ENCODE measurements at places on chromosomes 2 and 18.

GRCh38 chr2:167572883-167573619 lies 674.3 kb downstream of the STK39 start:
- DNase-seq, result no peak

DNA sequence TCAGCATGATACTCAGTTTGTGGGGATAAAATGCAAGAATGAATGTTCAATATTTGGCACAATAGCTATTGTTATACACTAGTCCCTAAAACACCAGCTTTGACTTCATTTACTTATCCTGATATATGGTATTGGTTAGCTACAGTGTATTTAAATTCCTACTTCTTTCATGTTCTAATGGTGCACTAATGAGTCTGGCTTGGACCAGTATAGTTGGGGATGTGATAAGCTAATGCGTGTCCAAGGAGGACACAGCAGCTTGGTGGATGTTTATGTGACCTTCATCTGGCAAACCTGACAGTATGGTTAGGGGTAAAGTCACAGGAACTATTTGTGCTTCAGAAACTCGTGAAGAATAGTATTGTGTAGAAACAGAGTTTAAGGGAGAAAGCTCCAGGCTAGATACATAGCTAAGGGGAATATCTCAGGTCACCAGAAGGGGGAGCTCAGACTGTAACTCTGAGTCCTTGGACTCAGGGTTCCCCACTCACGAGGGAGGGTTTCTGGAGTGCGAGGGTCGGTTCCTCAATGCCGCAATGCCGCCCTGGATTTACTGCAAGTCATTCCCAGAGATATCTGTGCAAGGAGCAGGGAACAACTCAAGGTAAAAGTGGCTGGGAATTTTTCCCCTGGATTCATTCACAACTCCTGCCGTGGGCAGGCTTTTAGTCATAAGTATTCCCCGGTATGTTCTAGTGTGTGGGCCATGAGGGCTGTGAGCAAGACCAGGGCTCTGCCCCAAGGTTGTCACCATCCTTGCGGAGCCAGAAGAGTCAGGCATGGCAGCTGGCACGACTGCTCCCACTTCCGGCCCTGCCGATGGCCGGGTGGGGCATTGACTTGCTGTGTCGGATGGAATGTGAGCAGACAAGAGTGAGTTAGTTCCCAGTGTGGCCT lies 14.5 kb downstream of the IL1R2 start:
- DNase-seq, result no peak

- no peak for DNase-seq
These were observed 906.0 kb upstream of the CHAC2 start for GRCh38 chr2:52861596-52861995.

DNA sequence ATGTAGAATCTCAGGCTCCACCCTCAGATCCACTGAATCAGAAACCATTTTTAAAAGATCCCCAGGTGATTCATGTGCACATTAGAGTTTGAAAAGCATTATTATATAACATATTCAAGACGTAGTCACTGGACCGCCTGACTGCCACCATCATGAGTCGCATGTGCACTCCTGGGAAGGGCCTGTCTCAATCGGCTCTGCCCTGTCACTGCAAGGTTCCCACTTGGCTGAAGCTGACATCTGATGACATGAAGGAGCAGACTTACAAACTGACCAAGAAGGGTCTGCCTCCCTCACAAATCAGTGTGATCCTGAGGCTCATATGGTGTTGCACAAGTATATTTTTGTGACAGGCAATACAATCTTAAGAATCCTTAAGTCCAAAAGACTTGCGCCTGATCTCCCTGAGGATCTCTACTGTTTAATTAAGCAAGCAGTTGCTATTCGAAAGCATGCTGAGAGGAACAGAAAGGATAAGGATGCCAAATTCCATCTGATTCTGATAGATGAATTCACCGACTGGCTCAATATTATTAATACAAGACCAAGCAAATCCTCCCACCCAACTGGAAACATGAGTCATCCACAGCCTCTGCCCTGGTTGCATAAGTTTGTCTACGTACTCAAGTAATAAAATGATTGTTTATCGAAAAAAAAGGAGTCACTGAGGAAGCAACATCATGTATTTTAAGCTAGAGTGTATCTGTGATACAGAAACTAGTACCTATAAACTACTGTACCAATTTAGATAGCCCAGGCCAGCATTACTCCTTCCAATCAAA lies 26.2 kb downstream of the ATAD2B start:
- DNase-seq, result no peak

GRCh38 chr18:75489493-75490190 lies 62.1 kb upstream of the SMIM21 start:
- DNase-seq, result no peak

GRCh38 chr2:68862889-68863288 lies 8.3 kb downstream of the BMP10 start:
- DNase-seq, result no peak

DNA sequence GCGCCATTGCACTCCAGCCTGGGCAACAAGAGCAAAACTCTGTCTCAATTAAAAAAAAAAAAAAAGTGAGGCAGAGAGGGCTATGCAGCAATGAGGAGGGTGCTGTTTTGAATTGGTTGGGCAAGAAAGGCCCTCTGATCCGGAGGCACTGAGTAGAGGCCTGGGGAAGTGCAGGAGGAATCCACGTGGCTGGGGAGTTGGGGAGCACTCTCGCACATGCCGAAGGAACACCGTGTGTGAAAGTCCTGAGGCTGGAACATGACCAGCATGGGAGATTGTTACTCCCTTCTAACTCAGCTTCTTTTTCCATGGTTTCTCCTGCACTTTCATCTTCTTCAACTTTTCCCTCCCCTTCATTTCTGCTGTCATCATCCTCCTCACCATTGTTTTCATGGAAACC lies 347.9 kb upstream of the HS6ST1 start:
- no peak for DNase-seq

DNA sequence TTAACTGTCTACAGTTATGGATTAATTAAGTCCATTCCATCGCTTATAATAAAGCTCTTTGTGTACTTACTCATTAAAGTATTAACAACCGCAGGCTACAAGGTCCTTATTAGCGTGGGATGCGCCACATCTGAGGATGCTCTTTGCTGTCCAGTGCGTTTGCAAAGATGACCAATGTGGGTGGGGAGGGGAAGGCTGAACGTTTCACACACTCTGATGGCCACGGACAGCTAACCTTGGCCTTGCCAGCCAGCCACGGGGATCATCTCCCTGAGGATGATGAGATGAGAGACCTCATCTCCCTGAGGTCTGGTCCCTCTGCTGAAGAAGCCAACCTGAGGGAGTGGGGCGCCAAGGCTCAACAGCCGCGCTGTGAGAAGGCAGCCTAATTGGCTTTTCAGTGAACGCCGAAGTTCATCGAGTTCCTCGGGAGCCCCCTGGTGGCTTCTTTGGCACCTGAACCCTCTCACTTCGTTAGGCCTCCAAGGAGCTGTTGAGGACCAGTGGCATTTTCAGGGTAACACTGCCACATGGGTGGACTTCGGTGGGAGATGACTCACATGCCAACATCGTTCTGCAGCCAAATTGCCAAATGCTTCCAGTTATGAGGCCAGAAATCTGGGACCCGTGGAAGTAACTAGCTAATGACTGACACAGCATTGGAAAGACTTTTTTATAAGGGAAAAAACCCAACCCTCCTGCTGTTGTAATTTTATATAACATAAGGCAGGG lies 69.3 kb upstream of the SEC11C start:
- DNase-seq, result no peak

DNA sequence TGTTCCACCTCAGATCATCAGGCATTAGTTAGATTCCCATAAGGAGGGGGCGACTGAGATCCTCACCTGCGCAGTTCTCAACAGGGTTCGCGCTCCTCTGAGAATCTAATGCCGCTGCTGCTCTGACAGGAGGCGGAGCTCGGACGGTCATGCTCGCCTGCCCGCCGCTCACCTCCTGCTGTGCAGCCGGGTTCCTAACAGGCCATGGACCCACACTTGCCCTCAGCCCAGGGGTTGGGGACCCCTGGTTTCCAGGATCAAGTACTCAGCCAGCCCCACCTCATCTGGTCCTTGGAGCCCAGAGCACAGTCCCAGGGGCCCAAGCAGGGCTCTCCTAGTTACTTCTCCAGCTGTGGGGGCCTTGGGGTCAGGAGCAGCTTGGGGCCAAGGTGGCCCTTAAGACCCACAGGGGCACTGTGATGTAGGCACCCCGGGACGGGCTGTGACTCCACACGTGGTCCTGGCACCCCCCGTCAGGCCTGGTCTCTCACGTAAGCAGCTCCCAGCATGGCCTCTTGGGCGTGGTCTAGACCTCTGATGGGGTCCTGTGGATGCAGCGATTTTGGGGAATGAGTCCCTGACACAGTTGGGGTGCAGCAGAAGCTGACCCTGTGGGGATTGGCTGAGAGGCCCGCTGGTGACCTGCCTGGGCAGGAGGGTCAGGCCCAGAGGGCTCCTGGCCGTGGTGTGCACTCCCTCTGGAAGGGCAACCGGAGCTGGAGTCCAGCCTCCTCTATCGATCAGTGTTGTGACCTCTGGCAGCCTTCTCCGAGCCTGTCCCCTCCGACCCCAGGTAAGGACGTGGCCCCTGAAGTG lies 28.3 kb upstream of the OTOS start:
- no peak for DNase-seq

DNA sequence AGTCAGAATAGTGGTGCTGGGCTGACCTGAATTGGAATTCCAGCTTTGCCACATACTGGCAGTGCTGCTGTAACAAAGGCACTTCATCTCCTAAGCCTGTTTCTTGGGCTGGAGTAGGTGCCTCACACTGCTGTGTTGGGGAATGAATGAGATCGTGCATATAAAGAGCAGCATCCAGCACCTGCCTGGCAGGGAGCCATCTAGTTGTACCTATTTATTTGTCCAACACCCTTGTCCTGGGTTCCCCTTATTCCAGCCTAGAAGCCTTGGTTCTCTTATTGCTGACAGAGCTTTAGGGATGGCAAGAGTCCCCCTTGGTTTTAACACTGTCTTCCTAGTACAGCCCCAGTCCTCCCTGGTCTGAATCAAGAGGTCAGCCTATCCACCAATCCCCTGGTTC lies 275.3 kb upstream of the RAB12 start:
- DNase-seq, result no peak

- DNase-seq, result no peak
These were observed 41.9 kb downstream of the TACR1 start for GRCh38 chr2:75157435-75157834.

DNA sequence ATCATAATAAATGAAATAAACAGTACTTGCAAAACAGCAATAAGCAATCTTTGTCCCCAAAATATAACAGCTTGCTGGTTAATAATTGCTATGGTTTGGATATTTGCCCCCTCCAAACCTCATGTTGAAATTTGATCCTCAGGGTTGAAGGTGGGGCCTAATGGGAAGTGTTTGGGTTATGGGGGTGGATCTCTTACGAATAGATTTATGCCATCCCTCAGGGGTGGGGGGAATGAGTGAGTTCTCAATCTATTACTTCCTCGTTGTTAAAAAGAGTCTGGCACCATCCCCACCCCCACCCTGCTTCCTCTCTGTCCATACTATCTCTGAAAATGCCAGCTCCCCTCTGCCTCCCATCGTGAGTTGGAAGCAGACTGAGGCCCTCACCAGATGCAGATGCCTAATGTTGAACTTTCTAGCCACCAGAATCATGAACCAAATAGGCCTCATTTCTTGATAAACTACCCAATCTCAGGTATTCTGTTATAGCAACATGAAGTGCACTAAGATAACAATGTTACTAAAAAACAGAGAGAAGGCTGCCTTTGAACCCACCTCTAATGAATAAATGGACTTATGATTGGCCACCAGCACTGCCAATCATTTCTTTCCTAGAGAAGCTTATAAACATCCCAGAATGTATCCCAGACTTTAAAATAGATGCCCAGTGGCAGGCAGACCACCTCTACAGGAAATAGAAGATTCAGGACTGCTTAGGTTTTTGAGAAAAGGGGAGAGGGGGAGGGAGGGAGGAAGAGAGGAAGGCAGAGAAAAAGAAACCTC lies 90.1 kb downstream of the ALPK2 start:
- DNase-seq, result no peak

- DNase-seq, result no peak
These were observed 56.1 kb downstream of the RPL37A start for GRCh38 chr2:216554755-216555154.

DNA sequence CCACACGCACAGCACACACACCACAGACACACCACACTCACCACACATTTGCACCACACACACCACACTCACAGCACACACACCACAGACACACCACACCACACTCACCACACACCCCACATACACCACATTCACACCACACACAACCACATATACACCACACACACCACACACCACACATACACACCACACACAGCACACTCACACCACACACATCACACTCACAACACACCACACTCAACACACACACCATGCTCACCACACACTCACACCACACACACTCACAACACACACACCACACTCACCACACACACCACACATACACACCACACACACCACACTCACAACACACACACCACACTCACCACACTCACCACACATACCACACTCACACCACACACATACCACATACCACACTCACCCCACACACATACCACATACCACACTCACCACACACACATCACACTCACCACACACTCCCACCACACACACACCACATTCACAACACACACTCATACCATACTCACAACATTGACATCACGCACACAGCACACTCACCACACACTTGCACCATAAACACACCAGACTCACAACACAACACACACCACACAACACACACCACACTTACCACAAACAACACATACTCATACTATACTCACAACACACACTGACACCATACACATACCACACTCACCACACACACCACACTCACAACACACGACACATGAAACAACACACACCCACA lies 60.0 kb downstream of the SDC1 start:
- no peak for DNase-seq

- no peak for DNase-seq
These were observed 30.8 kb upstream of the EML4 start for GRCh38 chr2:42138163-42139015.

GRCh38 chr2:171566057-171566456 lies 43.8 kb downstream of the CYBRD1 start:
- no peak for DNase-seq

GRCh38 chr2:145593280-145593679 lies 1073.4 kb upstream of the ZEB2 start:
- DNase-seq, result no peak

DNA sequence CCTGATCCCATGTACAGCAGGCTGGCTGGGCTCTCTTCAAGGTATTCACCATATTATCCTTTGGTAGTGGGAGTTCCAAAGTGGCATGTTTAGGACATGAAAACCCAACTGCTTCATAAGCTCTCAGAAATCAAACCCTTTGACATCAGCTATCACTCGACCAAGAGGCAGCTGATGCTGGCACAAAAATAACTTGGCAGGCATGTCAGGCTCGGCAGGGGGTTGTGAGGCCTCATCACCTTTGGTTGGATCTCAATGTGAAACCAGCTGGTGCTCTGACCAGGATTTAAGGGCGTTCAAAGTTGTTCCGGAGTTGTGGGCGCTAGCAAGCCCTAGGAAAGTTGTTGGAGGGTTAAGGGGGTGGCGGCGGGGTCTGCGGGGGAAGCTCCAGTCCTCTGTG lies 171.9 kb downstream of the FHOD3 start:
- DNase-seq, result no peak

Measured in cortex of kidney (tissue), 1 donor.